ENCODE measurements at places on chromosomes 1 and 21.

- DNase-seq, result no peak
These were observed 6.9 kb upstream of the GPR153 start for GRCh38 chr1:6267686-6268322.

- DNase-seq, result no peak
These were observed 39.5 kb upstream of the RCC1 start for GRCh38 chr1:28466226-28466778.

DNA sequence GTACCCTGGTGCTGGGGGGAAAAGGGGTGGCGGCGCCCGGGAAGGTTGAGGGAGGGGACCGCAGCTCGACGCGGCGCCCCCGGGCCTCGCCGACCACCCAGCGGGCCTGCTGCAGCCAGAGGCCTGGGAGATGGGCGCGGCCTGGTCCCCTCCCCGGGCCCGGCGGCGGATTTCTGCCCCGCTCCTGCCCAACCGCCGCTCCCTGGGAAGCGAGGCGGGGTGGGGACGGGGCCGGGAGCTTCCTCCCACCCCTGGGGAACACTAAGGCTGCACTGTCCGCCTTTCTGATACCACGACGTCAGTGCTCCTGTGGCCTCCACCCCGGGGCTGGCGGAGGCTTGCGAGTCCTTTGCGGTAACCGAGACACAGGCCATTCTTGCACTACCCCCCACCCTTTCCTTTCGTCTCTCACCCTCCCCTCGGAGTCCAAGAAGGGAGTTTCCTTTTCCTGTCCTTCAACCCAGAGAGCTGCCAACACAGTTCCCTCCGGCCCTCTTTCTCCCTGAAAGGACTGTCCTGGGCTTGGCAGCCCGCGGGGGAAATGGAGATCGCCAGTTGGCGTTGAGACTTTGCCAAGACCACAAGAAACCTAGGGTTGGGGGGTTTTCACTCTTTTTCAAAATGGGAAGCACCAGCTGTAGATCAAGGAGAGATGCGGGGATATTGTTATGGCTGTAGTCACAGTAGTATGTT, 742 bp downstream of the SH3GLB1 start:
- peak; percentile 36 for DNase-seq

DNA sequence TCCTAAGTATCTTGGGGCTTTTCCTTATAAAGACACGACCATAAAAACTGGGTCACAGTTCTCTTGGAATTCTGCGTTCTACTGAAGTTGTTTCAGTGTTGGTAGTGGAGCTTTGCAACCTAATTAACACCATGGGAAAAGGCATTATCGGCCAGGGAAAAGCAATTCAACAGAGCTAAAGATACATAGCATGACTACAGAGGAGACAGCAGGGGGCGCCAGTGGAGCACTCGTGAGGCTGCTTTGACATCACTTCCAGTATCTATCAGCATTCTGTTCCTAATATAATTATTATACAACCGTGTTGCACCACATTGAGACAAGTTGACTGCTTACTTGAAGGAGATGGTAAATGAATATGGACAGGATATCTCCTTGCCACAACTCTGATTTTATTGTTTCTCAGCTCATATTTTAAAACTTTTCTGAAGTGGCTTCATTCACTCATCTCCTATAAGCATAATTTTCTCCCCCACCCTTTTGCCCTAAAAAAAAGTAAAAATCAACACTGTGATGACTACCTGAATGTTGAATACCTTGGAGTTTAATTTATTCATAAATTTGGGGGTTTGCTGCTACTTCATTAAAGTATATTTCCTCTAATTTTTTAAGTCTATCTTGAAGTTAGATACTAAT, 39.4 kb downstream of the ZP4 start:
- peak; percentile 48 for DNase-seq

GRCh38 chr1:14872762-14873161, 274.3 kb downstream of the KAZN start:
- no peak for DNase-seq

GRCh38 chr1:193083365-193084088, 21.7 kb downstream of the GLRX2 start:
- DNase-seq, result no peak

- no peak for DNase-seq
These were observed 93.2 kb downstream of the STUM start for GRCh38 chr1:226641671-226642231.

DNA sequence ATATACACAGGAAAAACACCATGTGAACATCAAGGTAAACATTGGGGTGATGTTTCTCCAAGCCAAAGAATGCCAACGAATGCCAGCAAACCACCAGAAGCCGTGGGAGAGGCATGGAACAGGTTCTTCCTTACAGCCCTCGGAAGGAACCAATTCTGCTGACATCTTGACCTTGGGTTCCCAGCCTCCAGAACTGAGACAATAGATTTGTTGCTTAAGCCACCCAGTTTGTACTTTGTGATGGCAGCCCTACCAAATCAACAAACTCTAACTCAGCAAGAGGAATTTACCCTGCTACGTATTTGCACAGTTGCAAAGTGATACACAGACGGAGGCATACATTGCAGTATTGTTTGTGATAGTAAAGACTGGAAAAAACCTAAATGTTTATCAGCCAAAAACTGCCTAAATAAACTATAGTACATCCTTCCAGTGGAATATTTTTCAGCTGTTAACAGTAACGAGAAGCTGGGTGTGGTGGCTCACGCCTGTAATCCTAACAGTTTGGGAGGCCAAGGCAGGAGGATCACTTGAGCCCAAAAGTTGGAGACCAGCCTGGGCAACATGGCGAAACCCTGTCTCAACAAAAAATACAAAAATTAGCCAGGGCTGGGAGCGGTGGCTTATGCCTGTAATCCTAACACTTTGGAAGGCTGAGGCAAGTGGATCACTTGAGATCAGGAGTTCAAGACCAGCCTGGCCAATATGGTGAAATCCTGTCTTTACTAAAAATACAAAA, 12.5 kb upstream of the ZC3H12A start:
- DNase-seq, result no peak

GRCh38 chr21:27275294-27275927, 308.5 kb upstream of the ADAMTS5 start:
- DNase-seq, result no peak

- no peak for DNase-seq
These were observed 33.3 kb upstream of the CFAP298 start for GRCh38 chr21:32645261-32646182.

Data from NCI-H2171 treated with DMSO at 0.1 percent for 48 hours (cell line).